ENCODE measurements at places on chromosomes 7 and 10.
A peak's percentile ranks its signal among the peaks of the same experiment; 100 is the strongest.

GRCh38 chr7:137968890-137969289, 33.0 kb downstream of the CREB3L2 start:
- DNase-seq = no peak

- no peak for DNase-seq
Measured at GRCh38 chr7:139635526-139636302, 112.2 kb downstream of the CLEC2L start.

GRCh38 chr7:70193514-70193913, 595.2 kb downstream of the AUTS2 start:
- peak; percentile 7 for DNase-seq

DNA sequence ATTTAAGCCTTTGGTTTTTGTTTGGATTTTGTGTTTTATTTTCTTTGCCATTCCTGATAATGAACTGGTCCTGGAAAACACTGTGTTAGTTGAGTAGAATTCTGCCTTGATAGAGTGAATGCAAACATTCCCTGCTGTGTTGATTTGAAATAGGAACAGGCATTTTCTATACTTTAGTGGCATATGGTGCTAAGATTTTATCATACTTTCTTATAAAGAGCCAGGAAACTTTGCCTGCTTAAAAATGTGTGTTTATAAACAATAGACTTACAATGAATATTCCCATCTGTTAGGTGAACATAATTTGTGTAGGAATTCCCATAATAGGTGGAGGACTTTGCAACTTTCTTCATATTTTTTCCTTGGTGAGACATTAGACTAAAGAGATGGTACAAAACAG, 333.3 kb downstream of the SDK1 start:
- DNase-seq = no peak

- DNase-seq = peak; percentile 10
Measured at GRCh38 chr7:88268858-88269257, 37.8 kb downstream of the STEAP4 start.

GRCh38 chr10:13296476-13296875, 3.4 kb downstream of the PHYH start:
- DNase-seq = no peak

- no peak for DNase-seq
Measured at GRCh38 chr7:8908889-8909288, 475.5 kb downstream of the NXPH1 start.

- DNase-seq = no peak
Measured at GRCh38 chr7:146115548-146115850, 1.1 kb upstream of the CNTNAP2 start.

- no peak for DNase-seq
Measured at GRCh38 chr7:136728945-136729344, 139.5 kb upstream of the CHRM2 start.

DNA sequence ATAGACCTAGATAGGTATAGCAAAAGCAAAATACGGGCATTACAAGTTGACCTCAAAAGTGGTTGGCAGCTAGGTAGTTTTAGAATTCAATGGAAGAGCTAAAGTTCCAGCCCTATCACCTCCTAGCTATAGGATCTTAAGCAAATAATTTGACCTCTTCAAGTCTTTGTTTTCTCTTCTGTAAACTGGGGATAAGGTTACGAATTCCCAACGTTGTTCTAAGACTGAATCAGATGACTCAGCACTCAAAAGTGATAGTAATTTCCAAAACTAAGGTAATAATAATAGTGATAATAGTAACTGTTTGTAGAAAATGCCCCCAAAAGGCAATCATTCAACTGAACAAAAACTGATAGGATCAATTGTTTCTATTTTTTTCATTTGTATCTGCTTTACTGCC, 445.2 kb downstream of the KCNMA1 start:
- no peak for DNase-seq

- DNase-seq = no peak
Measured at GRCh38 chr10:103879831-103880230, 24.5 kb upstream of the SH3PXD2A start.

GRCh38 chr10:61564444-61564843, 98.3 kb upstream of the CABCOCO1 start:
- no peak for DNase-seq

GRCh38 chr10:12308736-12309375, 40.5 kb upstream of the CAMK1D start:
- no peak for DNase-seq

DNA sequence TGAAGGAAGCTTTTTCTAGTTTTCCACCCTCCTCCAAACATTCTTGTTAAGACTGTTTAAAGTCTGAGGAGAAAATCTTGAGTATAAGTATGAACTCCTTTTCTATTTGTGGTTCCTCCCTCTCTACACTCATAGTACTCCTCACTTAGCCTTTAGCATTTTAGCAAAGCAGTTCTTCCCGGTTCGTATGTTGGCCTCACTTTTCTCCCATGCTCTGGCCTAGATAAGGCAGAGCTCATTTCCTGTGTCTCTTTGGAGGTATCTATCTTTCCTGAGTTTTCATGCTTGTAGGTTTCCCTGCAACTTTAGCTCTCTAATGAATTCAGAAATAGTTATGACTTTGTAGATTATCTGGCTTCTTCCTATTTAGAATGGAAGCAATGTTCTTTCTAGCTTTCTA, 5.9 kb upstream of the OR2F1 start:
- no peak for DNase-seq

- DNase-seq = no peak
Measured at GRCh38 chr7:50504646-50505546, 54.7 kb upstream of the FIGNL1 start.

DNA sequence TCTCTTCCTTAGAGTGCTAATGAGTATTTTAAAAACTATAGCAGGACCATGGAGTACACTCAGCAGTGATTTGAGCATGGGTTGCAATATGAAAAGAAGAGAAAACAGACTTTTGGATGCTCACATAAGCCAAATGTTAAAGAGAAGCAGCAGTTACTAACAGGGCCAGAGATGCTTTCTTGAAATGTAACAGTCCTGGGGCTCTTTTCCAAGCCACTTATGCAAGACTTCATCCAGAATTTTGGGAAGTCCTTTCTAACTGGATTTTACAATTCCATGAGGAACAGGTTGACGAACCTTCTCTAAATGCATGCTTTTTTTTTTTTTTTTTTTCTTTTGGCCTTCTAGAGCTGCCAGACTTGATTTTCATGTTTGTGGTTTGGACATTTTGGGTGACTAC, 282.0 kb downstream of the SEC23IP start:
- no peak for DNase-seq

GRCh38 chr7:145812218-145812617, 304.4 kb upstream of the CNTNAP2 start:
- no peak for DNase-seq

- no peak for DNase-seq
Measured at GRCh38 chr10:110170142-110170971, 37.0 kb upstream of the MXI1 start.

DNA sequence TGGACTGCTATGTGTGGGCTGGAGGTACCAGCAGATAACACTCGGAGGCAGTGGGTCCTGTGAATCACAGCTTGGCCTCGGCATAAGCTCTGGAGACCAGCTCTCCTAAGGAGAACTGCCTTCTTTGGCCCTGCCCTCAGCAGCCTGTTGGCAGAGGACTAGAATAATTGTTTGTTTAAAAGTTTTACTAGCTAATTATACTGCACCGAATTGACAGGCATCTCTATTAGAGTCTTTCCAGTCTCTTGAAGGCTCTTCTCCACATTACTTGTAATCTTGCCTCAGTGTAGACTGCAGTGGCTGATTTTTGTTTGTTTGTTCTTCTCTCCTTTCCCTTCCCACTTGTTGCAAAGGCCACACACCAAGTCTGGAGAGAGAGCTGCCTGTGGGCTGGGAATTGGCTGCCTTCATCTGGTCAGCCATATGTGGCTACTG, 183.2 kb downstream of the AUTS2 start:
- DNase-seq = no peak

DNA sequence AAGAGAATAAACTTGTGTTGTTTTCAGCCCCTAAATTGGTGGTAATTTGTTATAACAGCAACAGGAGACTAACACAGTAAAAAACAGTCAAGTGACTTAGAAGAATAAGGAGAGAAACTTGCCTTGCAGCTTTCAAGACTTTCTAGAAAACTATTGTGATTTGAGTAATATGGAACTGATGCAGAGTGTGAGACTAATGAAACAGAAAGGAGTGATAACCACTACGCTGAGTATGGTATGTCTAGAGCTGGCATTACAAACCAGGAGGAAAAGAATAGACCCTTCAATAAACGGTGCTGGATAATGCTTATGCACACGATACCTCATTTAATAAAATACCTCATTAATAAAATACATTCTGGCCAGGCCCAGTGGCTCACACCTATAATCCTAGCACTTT, 99.9 kb downstream of the CREM start:
- no peak for DNase-seq

- no peak for DNase-seq
Measured at GRCh38 chr7:157394246-157395191, 57.7 kb downstream of the DNAJB6 start.

DNA sequence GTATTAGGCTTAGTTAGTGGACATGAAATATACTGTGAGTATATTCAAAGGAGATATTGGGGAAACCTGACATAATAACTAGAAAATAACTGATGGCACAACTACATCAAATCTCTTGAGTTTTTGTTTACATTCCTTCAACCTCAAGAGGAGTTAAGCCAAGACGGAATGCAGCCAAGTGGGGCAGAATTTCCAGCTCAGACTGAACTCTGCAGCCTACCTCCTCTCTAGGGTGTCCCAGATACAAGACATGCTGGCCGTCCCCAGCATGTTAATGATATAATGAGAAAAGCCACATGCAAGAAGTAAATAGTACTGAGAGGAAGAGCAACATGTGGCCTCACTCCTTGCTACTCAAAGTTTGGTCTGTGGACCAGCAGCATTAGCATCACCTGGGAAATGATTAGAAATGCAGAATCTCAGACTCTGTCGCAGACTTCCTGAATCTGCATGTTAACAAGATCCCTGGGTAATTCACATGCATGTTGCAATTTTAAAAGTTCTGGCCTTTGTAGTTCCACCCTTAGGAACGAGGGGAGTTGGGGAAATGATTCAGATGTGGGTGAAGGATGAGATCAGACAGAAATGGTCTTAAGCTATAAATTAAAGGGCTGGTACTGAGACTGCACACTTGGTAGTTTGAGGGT, 118.4 kb upstream of the CACUL1 start:
- DNase-seq = no peak

- peak; percentile 65 for DNase-seq
Measured at GRCh38 chr10:6847561-6847960, 267.5 kb upstream of the PRKCQ start.

DNA sequence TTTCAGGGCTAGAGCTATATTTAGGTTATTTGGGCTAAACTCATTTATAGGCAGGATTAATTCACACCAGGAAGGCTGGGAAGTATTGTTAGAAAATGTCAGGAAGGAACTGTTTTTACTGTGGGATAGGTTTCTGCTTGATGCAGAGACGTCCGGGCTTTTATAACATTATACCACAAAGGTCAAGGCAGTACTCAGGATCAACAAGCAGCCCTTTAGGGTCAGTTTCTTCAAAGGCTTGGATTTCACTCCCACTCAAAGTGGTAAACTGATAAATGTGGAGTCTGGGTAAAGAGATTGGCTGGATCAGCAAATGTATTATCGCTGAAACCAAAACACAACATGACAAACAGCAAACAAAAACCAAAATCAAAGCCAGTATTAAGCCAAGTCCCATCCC, 127.2 kb downstream of the ARL5B start:
- DNase-seq = no peak

- DNase-seq = no peak
Measured at GRCh38 chr7:42348071-42348470, 111.1 kb upstream of the GLI3 start.

GRCh38 chr7:30027740-30028215, 434 bp upstream of the PLEKHA8 start:
- no peak for DNase-seq

DNA sequence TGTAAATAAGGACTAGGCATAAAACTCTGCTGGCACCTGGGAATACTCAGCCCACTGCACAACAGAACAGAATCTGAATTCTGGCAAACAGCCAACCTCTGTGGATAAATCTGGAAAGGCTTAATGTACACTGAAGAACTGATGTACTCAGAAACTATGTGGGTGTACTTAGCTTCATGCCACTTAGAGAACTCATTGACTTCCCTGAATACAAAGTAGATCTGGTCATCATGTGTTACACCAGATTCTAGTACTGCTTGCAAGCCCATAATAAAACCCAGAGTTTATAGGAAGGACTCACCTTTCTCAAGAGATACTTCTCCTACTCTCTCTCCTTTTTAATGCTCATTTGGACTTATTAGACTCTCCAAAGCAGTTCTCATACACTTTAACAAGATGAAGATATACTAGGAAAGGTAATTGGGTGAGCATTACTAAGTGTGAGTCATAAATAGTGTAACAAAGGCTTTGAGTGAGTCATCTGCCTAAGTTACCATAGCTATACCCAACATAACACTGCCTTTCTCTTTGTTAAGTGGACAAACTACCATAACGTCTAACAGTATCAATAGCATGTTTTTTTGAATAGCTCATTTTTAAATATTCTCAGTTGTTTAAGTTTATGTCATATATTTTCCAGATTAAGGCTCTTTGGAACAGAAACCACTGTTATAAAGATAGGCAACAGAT, 309.1 kb downstream of the MDFIC start:
- peak; percentile 54 for DNase-seq

- no peak for DNase-seq
Measured at GRCh38 chr10:43262397-43262901, 4.4 kb downstream of the RASGEF1A start.

DNA sequence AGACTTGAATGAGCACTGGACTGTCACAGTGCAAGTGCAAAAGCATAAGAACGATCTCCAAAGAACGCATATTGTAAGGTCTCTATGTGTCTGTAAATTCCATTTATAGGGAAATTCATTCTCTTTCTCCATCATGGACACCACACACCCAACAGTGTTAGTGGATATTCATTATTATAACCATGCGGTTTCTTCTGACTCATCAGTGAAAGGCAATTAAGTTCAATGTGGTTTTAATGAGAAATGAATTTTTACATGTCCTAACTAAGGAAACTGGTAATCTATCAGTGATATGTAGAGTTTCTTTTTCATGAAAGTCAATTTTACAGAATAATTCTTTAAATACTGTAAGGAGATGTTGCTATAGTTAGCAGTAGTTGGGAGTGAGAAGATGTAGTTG, 25.9 kb downstream of the GIMAP8 start:
- DNase-seq = no peak

GRCh38 chr10:132336064-132336746, 4.2 kb downstream of the LRRC27 start:
- no peak for DNase-seq

DNA sequence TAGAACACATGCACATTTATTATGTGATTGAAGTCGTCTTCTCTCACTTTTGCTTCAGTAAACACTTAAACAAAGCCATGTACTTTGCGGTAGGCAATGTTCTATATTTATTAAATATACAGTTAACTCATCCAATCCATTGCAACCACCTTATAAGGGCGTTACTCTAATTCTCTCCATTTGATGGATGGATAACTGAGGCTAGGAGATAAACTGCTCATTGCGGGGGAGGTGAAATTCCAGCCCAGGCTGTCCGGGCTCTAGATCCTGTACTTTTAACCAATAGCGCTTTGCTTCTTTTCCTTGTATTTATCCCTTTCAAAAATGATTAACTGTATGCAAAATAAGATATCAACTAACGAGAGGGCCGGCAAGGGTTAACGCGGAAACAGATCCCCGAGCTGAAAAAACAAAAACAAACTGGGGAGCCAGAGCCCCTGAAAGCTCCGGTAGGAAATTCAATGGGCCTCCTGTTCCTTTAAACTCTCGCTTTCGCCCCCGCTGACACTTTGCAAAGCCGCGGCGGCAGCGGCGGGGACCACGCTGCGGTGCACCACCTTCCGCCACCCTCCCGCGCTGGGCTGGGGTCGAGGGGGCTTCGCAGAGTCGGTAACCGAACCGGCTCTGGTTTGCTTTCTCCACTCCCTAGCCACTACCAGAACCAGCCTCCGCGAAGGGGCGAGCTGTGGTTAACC, 1.0 kb upstream of the PLXDC2 start:
- no peak for DNase-seq

- peak; percentile 72 for DNase-seq
Measured at GRCh38 chr10:107653832-107654287, 489.4 kb upstream of the SORCS1 start.

Measured in foreskin melanocyte (primary cell).